ENCODE measurements at places on chromosomes 12 and 14.

DNA sequence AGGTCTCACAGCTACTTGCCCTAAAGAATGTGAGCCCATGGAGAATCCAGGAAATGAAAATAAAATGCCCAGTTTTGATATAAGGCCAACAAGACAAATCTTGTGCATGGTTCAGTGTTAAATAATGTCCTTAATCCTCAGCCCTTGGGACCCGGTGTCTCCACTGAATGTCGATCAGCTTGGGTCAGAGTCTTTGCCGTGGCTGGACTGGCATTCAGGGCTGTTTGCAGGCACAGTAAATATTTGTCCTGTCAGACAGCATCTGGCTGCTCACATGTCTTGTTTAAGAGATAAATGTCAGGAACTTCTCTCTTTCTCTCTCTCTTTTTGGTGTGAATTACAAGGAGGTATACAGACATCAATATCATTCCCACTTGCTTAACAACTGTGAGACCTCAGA lies 452.5 kb downstream of the FUT8 start:
- H3K36me3 ChIP-seq: no peaks in the 10 kb centered on the region
- no peak overlapping the region for H3K27ac ChIP-seq
- H3K4me1 ChIP-seq: peaks cover 10% of the 10 kb centered on the region

GRCh38 chr14:61812347-61813095 lies 50.3 kb downstream of the SNAPC1 start:
- H3K36me3 ChIP-seq: no peaks in the 10 kb centered on the region
- no peak within 1 kb of the TSS for H3K27ac ChIP-seq
- DNase-seq: peak; percentile 18
- H3K27me3 ChIP-seq: peaks cover 21% of the 10 kb centered on the region
- peaks cover 3% of the 10 kb centered on the region for H3K4me1 ChIP-seq

GRCh38 chr14:61326146-61326545 lies 4.8 kb downstream of the PRKCH start:
- H3K36me3 ChIP-seq: peaks cover 3% of the 10 kb centered on the region
- peak overlapping the region; percentile 83 for H3K27ac ChIP-seq
- no peaks in the 10 kb centered on the region for H3K27me3 ChIP-seq

DNA sequence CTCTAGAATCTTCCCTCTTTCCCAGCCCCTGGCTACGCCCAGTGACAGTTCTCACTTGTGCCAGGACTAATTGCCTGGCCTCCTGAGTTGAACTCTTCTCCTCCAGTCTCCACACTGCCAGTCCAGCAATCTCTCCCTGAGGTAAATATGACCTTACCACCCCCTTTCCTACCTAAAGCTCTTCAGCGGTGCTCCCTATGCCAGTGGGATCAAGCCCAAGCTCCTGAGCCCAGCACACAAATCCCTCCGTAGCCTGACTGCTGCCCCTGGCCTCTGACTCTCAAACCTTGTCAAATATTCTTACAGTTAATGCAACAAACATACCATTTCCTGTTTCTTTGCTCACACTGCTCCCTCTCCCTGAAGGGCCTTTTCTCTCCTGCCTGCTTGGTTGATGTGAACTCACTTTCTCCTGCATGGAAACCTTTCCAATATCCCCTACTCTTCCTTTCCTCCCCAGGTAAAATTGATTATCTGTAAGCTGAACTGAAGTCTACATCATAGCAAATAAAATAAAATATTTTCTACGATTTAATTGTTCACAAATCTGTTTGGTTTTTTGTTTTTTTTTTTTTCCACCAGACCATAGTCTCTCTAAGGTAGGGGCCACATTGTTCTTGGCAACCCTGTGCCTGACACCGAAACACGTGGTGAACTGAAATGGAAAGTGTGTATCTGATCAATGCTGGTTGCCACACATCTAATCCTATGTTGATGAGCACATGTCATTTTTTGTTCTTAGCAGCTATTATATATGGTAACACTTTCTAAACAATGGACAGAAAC lies 147.5 kb downstream of the SLC38A6 start:
- H3K27me3 ChIP-seq: no peaks in the 10 kb centered on the region
- no peak for DNase-seq
- no peaks in the 10 kb centered on the region for H3K36me3 ChIP-seq
- no peaks in the 10 kb centered on the region for H3K4me1 ChIP-seq
- H3K27ac ChIP-seq: no peak overlapping the region
- H3K4me3 ChIP-seq: no peak overlapping the region

Measured in natural killer cell (primary cell).